ENCODE measurements at places on chromosomes 13 and 19.

GRCh38 chr19:4199699-4200293 lies 17.3 kb downstream of the ANKRD24 start:
- DNase-seq, result peak; percentile 10

DNA sequence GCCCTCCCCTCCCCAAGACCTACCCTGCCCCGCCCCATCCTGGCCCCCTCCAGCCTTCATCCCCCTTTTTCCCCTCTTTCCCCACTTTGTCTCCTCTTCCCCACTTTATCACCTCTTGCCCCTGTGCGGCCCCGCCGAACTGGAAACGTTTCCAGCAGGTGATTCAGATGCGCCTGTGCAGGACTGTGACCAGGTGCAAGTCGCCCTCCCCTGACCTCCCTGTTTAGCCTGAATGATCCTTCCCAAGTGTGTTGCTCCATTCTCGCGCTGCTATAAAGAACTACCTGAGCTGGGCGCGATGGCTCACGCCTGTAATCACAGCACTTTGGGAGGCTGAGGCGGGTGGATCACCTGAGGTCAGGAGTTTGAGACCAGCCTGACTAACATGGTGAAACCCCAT lies 25.9 kb downstream of the ZNF791 start:
- no peak for DNase-seq

GRCh38 chr13:87684850-87685742 lies 13.9 kb downstream of the SLITRK5 start:
- no peak for DNase-seq

DNA sequence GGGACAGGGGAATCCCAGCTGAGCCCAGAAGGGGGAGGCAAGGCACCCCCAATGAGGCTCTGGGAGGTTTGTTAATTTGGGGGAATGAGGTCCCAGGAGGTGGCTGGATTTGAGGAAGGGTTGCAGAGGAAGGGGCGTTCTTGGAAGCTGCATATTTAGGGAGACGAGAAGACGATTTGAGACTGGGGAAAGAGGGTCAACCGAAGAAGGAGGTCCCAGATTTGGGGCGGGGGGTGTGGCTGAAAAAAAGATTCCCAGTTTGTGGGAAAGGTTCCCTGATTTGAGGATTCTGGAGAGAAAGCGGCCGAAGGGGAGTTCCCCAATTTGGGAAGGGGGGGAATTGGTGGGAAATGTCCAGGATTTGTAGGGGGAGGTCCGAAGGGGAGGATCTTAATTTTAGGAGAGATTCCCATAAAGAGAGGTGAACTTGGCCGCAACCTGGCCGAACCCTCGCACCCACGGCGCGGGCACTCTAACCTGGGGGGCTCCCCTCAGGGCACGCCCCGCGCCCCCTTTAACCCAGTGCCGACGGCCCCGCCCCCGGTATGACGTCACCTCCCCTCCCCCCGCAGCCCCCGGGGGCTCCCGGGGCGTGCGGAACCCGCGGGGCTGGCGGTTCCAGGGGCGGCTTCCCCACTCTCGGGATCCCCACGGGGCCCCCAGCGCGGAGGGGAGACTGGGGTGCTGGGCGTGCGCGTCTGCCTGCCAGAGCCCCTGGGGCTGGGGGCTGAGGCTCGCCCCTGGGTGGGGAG lies 1.2 kb downstream of the PTPRS start:
- no peak for DNase-seq

DNA sequence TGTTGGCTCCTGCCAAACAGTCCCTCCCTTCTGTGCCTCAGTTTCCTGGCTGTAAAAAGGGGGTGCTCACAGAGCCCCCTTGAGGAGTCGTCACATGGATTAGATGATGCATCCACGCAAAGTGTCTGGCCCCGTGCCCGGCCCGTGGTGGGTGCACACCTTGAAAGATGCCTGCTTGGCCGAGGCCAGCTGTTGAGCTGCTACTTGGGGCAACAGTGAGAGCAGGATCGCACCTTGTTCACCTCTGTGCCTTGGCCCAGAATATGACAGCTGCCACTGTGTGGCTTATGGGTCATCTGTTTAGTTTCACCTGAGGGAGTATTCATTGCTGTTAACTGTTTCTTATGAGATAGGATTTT lies 17.7 kb downstream of the CRTC1 start:
- DNase-seq, result no peak

DNA sequence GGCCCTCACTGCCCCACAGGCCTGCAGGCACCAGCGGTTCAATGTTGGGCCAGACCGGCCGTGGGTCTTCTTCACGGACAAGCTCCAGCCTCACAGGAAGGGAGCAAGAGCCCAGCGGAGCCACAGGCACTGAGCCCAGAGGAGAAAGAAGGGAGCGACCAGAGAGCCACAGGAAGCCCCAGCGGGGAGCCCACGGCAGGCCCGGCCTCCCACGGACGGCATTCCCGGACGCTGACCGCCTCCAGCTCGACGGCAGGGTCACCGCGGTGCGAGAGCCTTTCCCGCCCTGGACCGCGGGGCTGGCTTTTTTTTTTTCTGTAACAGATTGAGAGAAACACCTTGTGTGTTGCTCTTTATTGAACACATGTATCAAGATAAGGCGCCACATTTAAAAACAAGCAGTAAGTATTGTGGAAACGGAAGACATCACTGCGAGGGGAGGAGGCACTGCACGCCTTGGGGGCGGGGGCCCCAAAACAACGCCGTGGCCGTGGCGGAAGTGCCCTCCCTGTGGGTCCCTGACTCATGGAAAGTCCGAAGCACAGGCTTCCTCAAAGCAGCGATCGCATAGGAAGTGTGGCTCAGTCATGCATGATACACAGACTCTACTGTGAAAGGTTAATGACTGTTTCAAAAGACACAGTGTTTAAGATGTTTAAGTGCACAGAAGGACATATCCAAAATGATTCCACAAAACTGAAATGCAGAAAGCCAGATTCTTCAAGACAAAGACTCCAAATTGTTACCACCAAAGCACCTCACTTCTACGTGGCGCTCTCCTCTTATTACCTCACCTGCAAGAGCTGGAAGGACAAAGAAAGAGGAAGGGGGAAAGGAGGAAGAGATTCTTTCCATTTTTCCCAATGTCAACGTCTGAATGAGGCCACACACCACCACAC lies 3.5 kb downstream of the RASA3 start:
- DNase-seq, result no peak

GRCh38 chr19:44051650-44052402 lies at the start of gene ZNF223:
Gene ZNF223, plus strand, starts transcription at chr19:44052036. Its CDS starts 3,141 bp downstream, at chr19:44055177.
- DNase-seq, result peak; percentile 65

DNA sequence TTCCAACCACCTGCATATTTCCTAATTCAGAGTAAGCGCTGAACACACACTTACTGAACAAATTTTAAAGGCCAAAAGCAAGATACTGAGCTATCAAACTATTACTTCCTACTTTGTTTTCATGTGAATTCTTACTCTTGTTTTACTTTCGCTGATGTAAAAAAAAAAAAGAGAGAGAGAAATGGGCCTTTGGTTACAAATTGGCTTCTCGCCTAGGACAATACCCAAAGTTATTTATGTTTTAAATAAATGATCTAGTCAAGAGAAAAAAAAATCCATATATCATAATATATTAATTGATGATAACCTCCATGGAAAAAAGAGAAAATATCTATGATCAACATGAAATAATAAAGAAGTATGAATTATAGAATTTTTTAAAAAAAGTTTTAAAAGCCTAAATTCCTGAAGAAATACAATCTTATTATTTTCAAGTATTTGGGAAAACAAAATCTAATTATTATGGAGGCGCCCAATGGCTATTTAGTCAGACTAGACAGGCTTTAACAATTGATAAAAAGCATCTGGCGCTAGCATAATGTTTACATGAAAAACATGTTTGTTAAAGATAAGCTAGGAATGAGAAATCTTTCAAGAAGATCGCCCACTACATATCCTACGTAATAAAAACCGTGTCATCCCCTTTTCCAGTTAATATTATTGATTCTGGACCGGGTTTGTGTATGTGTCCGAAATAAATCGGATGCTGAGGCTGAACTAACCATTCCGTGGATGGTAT lies 9.0 kb downstream of the COL4A1 start:
- DNase-seq, result no peak

DNA sequence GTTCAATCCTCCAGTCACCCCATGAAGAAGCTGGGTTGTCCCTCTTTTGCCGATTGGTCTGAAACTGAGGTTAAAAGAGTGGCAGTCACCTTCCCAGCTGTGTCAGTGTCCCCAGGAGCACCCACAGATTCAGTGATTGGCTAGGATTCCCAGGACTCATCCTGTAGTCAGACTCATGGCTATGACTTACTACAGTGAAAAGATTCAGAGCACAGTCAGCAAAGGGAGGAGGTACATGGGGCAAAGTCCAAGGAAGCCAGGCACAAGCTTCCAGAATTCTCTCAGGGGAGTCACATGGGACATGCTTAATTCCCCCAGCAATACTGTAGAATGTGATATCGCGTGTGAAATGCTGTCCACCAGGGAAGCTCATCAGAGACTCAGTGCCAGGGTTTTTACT lies 14.2 kb downstream of the ZNF473 start:
- no peak for DNase-seq

DNA sequence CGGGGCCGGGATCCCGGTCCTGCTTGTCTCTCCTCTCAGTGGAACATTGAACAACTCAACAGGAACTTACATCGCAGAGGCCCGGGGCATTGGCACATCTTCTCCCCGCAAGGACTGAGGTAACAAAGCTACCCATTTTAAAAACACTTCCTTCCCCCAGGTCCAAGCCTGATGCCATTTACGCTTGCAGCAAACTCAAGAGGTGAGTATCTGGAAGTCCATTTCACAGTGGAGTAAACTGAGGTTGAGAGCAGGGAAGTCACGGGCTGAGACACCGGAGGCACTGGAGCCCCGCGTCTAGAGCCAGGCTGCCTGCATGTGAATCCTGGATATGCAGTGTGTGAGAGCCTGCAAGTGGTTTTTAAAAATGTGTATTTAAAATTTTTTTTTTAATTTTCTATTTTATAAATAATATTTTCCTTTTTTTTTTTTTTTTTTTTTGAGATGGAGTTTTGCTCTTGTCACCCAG lies 492 bp upstream of the PGLYRP1 start:
- no peak for DNase-seq

DNA sequence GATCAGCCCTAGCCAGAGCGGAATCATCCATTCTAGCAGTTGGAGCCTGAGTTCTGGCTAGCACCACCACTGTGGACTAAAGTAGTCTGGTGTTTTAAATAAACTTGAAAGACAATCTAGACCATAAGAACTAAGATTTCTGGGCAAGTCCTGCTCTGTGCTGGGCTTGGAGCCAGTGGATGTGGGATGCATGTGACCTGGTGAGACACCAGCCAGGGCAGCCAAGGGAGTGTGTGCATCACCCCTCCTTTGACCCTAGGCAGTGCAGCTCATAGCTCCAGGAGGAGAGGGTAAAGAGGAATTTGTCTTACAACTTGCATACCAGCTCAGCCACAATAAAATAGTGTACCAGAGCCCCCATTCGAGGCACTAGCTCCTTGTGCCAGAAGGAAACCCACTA lies 21.0 kb downstream of the ITGBL1 start:
- DNase-seq, result no peak
